Stimulated activated CD8-positive, alpha-beta memory T cell treated with anti-CD3 and anti-CD28 coated beads, Interleukin-12 subunit alpha, Interleukin-12 subunit beta, amount 100 ng/mL, for 4 hours (primary cell): ENCODE measurements at places on chromosomes 16 and 17.

GRCh38 chr17:19336938-19337711, 25.4 kb downstream of the B9D1 start:
- DNase-seq = no peak

- no peak for DNase-seq
Observed at GRCh38 chr16:77223184-77223583, 24.0 kb downstream of the SYCE1L start.

- no peak for DNase-seq
Observed at GRCh38 chr17:82315703-82316358, 1.6 kb downstream of the CD7 start.

DNA sequence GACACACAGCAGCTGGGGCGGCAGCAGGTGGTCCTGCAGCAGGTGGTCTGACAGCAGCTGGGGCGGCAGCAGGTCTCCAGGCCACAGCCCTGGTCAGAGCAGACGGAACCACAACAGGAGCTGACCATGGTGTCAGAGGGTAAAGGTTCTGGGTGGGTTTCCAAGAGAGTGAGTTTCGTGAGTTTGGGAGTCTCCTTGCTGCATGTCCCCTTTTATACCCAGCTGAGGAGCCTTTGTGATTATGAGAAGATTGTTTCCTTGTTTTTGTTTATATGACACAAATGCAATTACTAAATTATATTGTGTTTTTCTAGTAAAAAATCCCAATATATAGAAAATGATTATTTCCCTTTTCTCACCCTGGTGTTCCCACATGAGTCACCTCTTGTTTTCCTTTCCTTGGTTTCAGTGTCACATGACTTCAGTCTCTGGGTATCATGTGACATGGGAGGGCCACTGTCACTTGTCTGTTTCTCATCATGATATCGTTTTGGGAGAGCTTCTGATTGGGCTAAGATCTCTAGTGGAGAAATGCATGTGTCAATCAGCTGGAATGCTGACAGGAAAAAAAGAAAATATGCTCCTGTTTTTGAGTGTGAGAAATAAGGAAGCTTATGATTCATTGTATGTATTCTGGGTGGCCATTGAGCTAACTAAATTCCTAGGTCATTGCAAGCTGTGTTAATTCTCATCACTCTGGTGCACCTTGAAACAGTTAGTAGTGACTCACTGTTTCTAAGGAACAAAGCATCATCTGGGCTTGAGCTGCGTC, at the start of gene KRTAP4-6:
Gene KRTAP4-6, minus strand, starts transcription at position 185 of the 772 bp plus-strand sequence. Its CDS starts 57 bp downstream, at position 128.
- no peak for DNase-seq

- DNase-seq = peak; percentile 61
Observed at GRCh38 chr16:21158208-21159110, at the start of gene LDAF1. Gene LDAF1, plus strand, starts transcription at chr16:21158674. Its CDS starts 2,509 bp downstream, at chr16:21161183.

- peak; percentile 60 for DNase-seq
Observed at GRCh38 chr17:38751808-38752307, 683 bp upstream of the PSMB3 start.

GRCh38 chr17:22273308-22273707, 581.0 kb downstream of the KCNJ18 start:
- no peak for DNase-seq

DNA sequence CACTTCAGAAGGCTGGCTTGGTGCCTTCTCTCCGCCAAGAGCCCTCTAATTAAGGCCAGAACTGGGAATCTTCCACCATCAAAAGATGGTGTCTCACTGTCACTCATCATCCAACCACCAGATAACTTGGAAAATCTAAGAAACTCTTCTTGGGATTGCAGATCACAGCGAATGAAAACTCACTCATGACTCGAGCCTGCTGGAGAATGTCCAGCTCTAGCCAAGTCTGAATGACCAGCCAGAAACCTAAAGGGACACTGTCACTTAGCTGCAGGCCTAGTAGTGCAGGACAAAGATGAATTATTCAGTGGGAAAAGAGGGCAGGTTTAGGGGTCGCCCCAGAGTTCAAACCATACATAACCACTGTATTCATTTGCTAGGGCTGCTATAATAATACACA, 107.8 kb downstream of the XYLT1 start:
- no peak for DNase-seq

DNA sequence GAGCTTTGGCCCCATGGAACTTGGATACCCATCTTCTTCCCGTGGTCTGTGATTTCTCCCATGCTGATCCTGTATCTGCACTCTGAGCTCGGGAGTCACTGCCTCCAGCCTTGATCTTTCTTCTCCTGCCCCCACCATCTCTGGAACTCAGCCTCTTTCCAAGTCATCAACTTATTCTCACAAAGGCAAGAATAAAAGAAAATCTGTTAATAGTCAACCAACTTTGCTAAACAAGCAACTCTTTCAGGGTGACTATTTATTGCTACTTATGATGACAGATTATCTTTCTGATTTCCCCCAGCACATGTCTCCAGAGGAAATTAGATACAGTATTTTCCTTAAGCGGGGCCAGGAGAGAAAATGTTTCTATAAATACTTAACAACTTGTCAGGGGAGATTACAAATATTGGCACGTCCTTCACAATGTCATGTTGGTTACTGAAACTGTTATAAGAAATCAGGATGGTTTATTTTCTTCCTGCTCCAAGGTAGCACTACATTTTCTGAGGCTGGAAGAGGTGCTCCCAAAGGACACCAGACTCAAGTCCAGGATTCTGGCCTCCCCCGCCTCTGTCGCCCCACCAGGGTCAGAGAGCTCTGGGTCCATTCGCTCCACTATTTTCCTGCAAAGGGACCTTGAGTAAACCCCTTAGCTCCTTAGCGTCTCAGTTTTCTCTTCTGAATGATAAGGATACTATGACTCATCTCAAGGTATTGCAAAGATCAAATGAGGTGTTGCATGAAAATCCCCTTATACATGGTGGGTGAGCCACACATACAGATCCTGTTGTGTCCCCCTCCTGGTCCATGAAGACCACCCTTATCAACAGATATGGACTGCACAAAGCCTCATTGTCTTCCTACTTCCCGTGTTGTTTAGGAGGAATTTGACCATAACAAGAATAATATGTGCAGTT, 205.2 kb upstream of the WSCD1 start:
- no peak for DNase-seq

DNA sequence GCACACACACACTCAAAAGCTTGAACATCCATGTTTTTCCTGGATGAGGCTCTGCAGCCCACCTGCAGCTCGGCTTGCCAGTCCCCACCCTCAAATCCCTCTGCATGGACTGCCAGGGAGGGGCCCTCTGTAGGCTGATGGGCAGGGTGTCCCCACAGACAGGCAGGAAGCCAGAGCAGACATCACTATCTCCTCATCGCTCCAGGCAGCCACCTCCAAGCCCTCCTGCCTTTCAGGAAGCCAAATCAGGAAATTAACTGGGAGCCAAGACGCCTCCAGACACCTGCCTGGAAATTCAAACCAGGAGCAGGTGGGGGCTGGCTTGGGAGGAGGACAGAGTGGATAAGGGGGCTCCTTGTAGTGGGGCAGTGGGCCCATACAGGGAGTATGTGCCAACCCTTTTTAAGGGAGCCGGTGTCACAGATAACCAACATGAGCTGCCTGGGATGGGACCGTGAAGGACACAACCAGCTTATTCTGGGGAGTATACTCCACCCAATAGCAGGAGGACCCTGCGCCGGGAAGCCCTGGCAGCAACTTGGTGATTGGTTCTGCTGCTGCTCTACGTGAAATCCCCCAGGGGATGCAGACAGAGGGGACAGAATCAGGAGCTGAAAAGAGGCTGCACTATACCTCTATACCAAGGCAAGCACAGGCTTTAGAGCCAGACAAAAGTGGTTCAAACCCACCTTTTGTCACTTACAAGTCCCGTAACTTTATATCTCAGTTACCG, 139.1 kb downstream of the CCT6B start:
- DNase-seq = no peak

DNA sequence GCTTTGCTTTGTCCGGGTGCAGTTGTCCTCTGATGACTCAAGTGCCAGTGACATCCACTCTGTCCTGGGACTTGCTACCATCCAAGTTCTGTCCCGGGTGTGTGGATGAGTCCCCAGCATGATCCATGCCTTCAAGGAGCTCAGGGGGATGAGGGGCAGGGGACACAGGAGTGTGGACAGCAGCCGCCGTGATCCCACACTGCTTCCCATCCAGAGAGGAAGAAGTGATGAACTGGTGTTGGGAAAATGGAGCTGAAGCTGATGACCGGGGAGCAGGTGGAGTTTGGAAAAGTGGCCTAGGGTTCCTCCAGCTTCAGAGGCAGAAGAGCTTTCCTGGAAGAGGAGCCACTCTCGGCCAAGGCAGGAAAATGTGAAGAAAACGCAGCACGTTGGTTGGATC, 249.6 kb upstream of the TNRC6C start:
- no peak for DNase-seq

GRCh38 chr17:34607917-34608316, 28.5 kb downstream of the TMEM132E start:
- no peak for DNase-seq

- no peak for DNase-seq
Observed at GRCh38 chr16:3520841-3521240, 20.0 kb downstream of the CLUAP1 start.

- no peak for DNase-seq
Observed at GRCh38 chr16:71338193-71338592, 20.3 kb upstream of the CALB2 start.

DNA sequence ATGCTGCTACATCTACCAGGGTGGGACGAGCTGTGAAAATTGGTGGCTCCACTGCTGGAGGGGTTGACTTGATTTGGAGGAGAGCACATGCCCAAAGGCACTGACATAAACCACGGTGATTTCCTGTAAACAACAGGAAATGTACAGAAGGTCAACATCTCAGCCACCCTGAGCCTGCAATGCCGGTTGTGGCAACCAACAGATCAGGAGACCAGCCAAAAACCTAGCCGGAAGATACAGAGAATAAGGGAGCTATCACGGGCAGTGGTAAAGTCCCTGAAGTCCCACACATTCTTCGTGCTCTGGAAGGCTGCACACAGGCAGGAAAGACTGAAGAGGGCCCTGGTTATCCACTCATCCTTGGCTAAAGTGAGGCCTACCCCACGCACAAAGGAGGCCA, 56.2 kb downstream of the ADCY9 start:
- DNase-seq = no peak

DNA sequence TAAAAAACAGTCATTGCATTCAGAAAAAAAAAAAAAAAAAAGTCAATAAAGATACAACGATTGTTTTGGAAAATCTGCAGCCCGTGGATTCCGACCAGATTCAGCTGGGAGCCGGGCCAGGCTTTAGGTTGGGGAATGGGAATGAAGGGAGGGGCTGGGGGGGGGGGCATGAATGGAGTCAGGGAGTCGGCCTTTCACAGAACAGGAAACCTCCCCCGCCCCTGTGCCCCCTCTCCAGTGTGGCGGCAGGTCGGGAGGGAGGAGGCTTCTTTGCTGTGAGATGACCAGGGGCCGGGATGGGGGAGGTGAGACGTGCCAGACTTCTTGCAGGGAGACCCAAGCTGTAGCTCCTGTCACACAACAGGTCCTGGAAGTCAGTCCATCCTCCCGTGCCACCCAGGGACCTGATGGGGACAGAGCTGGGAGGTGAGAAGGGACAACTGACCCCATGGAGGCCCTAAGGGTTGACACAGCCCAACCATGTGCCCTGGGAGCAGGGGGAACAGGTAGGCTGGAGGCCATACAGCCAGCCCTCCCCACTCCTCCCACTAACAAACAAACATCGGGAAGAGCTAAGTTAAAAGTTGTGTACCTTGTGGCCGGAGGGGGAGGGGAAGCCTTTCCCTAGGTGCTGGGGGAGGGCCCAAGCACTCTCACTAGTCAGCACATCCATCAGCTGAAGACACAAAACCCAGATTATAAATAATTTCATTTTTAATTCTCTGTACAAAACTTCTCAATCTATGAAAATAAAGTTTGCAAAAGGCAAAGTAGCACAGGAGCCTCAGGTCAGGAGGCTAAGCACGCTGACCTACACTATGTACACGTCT, 25.2 kb downstream of the SREBF1 start:
- no peak for DNase-seq

DNA sequence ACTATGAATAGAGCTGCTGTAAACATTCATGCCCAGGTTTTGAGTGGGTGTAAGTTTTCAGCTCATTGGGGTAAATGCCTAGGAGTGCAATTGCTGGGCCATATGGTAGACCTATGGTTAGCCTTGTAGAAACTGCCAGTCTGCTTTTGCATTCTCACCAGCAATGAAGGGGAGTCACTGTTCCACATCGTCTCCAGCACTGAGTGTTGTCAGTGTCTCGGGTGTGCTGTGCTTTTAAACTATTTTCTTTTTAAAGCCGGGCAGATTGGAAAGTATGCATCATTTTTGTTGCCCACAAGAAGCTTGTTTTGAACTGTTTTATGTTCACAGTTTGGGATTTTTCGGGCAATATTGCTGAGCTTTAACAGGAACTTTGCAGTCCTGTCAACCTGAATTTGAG, 7.9 kb downstream of the RMI2 start:
- no peak for DNase-seq

GRCh38 chr17:83057397-83057761, 22.0 kb upstream of the METRNL start:
- no peak for DNase-seq

DNA sequence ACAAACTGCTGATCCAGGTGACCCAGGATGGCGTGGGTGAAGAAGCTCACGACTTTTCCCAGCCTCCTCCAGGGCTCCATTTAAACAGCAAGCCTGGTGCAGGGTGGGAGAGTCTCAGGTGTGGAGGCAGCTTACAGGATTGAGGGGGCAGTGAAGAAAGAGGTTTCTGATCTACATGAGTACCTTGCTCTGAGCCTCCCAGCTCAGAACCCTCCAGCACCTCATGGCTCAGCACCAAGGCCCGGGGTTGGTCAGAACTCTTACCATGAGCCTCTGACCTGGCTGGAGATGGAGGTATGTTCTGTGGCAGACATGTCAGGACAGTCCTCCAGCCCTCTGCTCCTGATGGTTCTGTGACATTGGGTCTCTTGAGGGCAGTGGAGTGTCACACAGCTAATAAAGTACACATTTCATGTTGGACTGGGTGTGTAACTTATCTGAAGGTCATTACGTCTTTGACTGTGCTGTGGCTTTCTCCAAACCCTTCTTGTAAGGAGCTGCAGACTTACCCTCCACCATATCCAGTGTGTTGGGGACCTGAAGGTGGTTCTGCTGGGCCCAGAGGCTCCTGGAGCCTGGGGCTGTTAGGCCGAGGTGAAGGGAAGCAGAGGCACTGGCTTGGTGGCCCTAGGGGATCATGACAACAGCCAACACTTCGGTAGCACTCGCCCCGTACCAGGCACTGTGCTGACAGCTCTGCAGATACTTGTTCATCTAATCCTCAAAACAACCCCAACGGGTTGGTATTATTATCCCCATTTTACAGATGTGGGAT, 3.8 kb upstream of the DCAF7 start:
- DNase-seq = no peak

- DNase-seq = no peak
Observed at GRCh38 chr17:45948498-45948880, 50.6 kb upstream of the STH start.

- no peak for DNase-seq
Observed at GRCh38 chr17:34485999-34486398, 93.4 kb upstream of the TMEM132E start.

GRCh38 chr17:75896415-75897159, at the start of gene TRIM65:
Gene TRIM65, minus strand, starts transcription at chr17:75896951. Its CDS starts 14 bp downstream, at chr17:75896937.
- peak; percentile 70 for DNase-seq

GRCh38 chr17:33652731-33653398, 359.8 kb upstream of the ASIC2 start:
- DNase-seq = no peak

GRCh38 chr17:50631908-50632571, 2.6 kb upstream of the ABCC3 start:
- no peak for DNase-seq

GRCh38 chr17:39002991-39003715, 36.0 kb upstream of the FBXO47 start:
- no peak for DNase-seq

GRCh38 chr17:45087504-45087975, 26.4 kb downstream of the NMT1 start:
- DNase-seq = no peak
